ENCODE measurements at places on chromosomes 2 and 18.

- no peak for DNase-seq
Measured at GRCh38 chr2:187233811-187234210, 214.2 kb downstream of the CALCRL start.

- DNase-seq: no peak
Measured at GRCh38 chr2:239609607-239610310, 208.9 kb upstream of the HDAC4 start.

- no peak for DNase-seq
Measured at GRCh38 chr18:36017232-36017631, 44.8 kb downstream of the RMP24 start.

GRCh38 chr2:218564056-218564455 is 4.1 kb downstream of the USP37 start:
- no peak for DNase-seq

- no peak for DNase-seq
Measured at GRCh38 chr2:158748926-158749590, 46.1 kb upstream of the DAPL1 start.

DNA sequence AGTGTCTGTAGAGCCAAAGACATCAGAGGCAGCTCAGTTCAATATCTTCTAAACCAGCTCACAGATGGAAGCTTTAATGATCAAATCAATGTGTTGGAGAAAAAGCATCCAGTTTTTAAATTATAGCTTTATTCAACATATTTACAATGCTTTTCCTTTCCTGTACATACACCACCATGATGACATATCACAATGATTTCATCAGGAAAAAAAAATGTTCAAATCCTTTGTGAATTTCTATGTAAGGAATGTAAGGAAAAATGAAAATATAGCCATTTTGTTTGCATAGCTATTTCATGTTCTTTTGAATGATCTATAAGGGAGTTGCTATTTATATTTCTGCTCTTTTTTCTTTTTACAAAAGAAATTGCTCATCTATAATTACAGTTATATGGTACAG is 134.7 kb upstream of the CDH20 start:
- no peak for DNase-seq

DNA sequence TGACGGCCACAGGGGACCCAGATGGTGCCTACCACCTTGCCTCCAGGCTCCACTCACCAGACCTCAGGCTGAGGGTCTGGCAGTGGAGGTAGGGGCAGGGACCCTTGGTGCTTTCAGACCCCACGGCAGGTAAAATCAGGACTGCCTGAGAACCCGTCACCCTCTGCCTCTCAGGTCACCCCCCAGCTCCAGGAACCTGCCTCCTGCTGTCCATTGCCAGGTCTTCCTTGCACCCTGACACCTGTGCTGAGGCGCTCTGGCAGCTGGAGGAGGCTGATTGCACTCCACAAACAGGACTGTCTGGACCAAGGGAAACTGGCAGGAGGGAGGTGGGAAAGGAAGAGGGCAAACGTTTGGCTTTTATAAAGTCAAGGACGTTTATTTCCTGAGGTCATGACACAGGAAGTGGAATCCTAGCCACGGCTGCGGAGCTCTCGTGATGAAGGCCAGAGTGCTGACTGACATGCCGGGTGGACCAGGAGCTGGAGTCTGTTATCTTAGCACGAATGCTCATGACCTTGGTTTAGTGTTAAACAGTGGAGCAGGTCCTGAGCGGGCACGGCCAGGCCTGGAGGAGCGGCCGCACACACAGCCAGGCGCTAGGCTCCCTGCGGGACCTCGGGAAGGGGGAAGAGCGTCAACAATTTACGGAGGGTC is 40.5 kb downstream of the ANO7 start:
- no peak for DNase-seq

- no peak for DNase-seq
Measured at GRCh38 chr2:101985793-101986164, 6.0 kb upstream of the IL1R2 start.

GRCh38 chr2:113203901-113204519 is 30.2 kb downstream of the PSD4 start:
- DNase-seq: peak; percentile 53

- DNase-seq: no peak
Measured at GRCh38 chr2:128270672-128271596, 47.7 kb downstream of the HS6ST1 start.

DNA sequence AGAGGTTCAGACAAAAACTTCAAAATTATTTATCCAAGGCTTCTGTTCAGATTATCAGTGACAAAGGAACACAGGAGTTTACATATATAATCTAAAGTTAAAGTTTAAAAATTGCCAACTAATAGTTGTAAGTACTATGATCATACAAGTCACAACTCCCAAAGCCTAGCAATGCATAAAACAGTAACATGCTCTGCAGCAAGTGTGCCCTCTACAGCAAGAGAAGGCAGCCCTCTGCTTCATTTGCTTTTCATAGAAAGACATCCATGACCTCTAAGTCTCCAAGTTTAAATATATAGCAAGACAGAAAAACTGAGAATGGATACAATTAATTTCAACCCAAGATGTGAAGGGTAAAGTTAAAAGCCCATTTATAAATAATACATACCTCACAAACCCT is 13.3 kb downstream of the RAB1A start:
- DNase-seq: no peak

GRCh38 chr2:232852676-232853075 is 17.4 kb upstream of the SNORC start:
- DNase-seq: no peak

- no peak for DNase-seq
Measured at GRCh38 chr18:51437280-51438271, 240.1 kb upstream of the MEX3C start.

GRCh38 chr2:774436-774835 is 97.2 kb upstream of the TMEM18 start:
- no peak for DNase-seq

DNA sequence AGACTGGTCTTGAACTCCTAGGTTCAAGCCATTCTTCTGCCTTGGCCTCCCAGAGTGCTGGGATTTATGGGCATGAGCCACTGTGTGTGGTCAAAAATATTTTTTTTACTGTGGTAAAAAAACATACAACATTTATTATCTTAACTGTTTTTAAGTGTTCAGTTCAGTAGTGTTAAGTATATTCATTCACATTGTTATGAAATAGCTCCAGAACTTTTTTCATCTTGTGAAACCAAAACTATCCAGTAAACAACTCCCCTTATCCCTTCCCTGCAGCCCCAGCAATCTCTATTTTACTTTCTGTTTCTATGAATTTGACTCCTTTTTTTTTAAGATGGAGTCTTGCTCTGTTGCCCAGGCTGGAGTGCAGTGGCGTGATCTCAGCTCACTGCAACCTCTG is 9.3 kb downstream of the RMC1 start:
- no peak for DNase-seq

DNA sequence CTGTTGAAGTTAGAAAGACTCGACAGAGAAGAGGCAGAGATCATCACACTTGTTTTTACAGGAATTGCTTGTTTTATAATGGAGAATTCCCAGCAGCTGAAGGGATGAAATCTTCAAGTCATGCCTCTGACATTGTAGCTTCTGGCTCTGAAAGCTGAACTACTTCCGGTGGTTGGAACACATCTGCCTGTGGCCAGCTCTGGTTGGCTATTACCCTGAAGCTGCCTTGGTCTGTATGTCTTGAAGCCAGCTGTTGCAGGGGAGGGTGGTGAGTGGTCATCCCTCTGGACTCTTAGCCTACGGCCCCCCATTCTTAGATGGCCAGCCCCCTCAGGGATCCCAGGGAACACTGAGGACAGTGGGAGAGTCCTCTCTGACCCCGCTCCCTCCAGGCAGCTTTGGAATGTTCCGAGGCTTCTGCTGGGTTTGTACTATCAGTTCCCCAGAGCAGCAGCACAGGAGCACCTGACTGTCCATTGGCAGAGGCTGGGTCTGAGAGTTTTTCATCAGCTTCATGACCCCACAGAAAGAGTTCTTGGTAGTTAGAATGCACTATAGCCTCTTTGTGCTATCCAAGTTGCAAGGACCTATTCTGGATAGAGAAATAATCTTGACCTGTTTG is 87.4 kb upstream of the CAPN13 start:
- DNase-seq: no peak

DNA sequence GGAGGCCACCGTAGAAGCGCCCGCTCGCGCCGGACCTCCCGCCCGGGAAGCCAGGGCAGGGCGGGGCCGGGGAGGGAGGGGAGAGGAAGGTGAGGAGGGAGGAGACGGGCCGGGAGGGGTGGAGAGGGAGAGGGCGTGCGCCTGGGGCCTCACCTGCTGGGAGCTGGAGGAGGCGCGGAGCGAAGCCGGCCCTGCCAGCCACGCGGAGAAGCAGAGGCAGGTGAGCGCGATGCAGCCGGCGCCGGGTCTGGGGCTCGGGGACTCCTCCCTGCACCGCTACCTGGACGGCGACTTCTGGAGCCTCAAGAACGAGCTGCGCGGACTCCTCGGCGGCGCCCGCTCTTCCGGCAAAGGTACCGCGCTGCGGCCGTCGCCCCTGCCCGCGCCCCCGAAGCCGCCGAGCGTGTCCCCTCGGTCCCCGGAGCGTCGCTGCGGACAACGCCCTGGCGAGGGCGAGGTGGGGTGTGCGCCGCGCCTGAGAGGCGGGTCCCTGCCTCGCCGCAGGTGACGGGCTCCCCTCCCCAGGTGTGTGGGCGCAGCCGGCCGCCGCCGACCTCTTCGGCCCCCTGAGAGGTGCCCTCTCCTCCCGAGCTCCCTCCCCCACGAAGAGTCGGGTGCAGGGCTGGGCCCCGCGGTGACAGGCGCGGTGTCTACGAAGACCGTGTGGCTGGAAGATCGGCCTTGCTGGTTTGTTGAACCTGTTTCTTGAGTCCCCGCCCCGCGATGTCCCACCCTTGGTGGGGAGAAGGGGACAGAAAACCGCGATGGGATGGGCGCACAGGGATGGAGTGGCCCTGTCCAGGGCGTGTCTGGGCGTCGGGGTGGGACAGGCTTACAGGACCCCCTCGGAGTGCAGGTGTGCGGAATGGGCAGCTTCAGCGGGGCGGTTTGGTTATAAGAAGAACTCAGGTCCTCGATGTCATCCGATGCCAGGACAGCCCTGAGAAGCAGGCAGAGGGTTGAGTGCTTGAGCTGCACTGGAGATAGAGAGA is at the start of gene ACOXL:
Gene ACOXL (plus strand): TSS at position 152 of the 992 bp plus-strand sequence. CDS start 35,817 bp downstream, outside the sequence.
- no peak for DNase-seq

GRCh38 chr2:29719639-29720038 is 201.7 kb downstream of the ALK start:
- no peak for DNase-seq

DNA sequence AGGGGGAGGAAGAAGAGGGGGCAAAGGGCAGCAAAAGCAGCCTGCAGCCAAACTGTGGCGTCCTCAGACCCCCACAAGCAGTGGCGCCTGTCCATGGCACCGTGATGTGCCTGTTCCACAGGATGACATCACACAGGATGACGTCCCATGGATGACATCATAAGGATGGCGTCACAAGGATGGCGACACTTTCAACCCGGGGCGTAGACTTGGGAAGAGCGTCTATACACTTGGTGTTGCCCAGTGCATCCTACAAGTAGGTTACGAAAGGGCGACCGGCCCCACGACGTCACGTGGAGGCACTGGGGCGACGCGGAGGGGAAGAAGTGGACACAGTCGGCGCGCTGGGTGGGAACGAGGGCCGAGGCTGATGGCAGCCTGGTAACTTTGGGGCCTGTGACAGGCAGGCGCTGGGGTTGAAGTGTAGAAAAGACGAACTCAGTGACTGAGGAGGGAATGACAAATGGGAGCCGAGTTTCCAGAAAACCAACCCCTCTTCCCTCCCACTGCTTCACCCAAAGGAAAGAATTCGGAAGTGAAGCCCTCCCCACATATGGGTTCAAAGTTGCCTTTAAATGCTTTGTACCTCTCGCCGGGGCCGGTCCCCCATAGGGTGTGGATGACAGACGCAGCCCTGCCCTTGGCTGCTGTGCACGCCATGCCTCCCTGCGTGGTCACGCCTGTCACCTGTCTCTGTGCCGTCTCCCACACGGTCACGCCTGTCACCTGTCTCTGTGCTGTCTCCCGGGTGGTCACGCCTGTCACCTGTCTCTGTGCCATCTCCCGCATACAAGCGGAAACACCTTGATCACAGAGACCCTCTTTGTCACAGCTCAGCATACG is 13.4 kb upstream of the KCNG2 start:
- no peak for DNase-seq

GRCh38 chr2:11773747-11774525 is 27.5 kb downstream of the LPIN1 start:
- DNase-seq: no peak

- DNase-seq: no peak
Measured at GRCh38 chr2:67516899-67517530, 119.9 kb downstream of the ETAA1 start.

DNA sequence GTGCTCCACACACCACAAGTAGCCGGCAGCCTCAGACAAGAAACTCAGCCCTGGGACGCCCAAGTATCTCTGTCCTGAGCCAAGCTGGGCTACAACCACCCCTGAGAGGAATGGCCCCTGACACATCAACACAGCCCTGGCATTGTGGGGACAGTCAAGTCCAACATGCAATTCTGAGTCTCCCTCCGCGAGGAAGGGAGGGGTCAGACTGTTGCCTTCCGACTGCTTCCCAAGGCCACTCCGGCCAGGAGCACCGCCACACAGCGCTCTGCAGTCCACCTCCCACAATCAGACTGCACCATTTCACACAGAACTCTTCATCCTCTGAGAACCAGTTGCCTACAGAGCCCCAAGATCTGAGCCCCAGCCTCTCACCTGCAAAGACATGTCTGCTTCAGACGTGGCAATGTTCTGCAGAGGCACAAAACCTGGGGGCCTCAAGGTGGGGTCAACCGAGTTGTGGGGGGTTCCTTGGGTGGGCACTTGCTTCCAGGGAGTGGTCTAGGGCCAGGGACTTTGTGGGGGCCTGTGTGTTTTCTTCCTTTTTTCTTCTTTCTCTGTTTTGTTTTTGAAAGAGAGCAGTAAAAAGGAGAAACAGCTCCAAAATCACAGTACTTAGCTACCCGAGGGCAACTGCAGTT is 76.7 kb upstream of the SALL3 start:
- no peak for DNase-seq

- no peak for DNase-seq
Measured at GRCh38 chr18:56286775-56287325, 351.5 kb downstream of the TXNL1 start.

GRCh38 chr2:96861074-96861473 is 3.3 kb upstream of the ANKRD39 start:
- DNase-seq: no peak

DNA sequence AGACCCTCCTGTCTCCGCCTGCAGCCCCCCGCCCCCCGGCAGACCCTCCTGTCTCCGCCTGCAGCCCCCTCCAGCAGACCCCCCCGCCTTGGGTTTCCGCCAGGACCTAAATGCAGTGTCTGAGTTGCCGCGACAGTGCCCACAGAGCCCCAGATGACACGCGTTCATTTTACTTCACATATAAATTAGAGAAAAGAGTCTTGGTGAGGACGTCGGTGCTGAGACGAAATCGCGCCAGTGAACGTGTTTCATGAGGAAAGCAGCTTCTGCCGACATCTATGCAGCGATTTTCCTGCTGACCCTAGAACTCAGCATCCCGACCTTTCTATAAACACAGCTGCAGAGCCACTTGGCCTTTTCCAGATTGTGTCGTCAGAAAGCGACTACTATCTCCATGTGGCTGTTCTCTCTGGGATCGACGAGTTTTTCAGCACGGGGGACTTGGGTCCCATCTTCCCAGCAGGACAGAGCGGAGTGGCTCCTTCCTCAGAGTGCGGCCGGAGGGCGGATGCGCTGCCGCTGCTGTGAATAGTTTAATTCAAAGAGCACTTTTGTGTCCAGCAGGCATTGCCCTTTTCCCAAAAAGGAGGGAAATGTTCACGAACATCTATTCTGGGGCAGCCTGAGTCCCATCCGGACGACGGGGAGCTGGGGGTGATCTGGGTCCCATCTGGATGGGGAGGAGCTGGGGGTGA is 136.7 kb downstream of the NFATC1 start:
- DNase-seq: no peak
